ENCODE measurements at places on chromosomes 7 and 10. TPM values are rescaled to one million over a fixed set of nuclear protein-coding genes. Genes with fewer than 3 reads are reported as not detected.

Gene ARMC3
- 0.23 TPM for total RNA-seq

Gene TRPV5
- not detected for total RNA-seq

Gene C10orf95
- 0.20 TPM for total RNA-seq

Gene ATP6V0A4
- total RNA-seq: 0.25 TPM

Gene COL13A1
- total RNA-seq: 0.86 TPM

DNA sequence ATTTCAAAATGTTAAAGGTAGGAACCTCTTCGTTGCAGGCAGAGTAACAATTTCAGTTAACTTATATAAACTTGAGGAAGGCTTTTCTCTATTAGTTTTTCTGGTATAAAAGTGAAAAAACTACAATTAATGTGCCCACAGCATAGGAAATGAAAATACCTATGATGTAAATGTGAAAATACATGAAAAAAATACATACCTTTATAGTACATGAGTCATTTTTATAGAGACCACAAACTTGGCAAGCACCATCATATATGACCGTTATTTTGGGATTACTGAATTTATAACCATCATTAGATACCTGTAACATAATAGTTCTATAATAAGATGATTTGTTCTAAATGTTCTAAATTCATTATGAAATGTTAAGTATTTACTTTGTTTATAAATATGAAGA, 42.7 kb downstream of the VWDE start:
- DNase-seq: no peak

- DNase-seq: peak; percentile 75
Observed at GRCh38 chr7:14834456-14834855, 68.1 kb downstream of the DGKB start.

- DNase-seq: no peak
Observed at GRCh38 chr7:102469972-102470825, 5.4 kb downstream of the LRWD1 start.

GRCh38 chr7:92781117-92781720, 55.2 kb downstream of the CDK6 start:
- no peak for DNase-seq

- no peak for DNase-seq
Observed at GRCh38 chr7:3083350-3083749, 39.7 kb upstream of the CARD11 start.

DNA sequence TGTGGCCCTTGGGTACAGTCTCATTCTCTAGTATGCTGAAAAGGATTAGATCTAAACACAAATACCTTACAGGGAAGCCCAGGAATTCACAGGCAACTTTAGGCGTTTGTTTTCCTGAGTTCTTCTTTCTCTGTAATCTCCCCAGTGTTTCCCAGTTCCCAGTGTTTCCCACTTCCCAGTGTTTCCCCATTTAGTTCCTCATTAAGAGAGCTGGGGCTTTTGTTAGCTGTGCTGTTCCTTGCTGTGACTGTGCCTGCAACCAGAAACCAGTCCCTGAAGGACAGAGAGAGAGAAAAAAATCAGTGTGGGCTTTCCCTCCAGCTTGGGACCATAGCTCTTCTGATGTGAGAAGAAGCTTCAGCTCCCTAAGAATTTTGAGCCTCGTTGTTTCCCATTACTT, 802.9 kb upstream of the COBL start:
- DNase-seq: no peak

DNA sequence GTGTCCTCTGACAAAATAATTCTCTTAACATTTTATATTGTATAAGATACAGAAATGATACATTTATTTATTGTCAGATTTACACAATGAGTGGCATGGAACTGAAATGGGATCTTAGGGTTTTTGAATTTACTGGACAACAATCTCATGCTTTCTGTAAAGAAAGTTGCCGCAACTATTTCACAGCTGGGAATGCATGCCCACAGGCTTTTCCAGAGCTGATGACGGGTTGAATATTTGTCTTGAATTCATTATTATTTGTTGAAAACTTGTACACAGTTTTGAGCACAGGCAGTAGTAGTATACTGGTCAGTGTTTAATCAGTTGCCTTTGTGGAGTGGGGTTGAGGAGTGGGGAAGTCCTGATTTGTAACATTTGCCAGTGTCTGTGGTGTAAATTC, 20.5 kb upstream of the MRC1 start:
- no peak for DNase-seq

GRCh38 chr10:98644466-98644865, 197.7 kb upstream of the HPS1 start:
- DNase-seq: no peak

DNA sequence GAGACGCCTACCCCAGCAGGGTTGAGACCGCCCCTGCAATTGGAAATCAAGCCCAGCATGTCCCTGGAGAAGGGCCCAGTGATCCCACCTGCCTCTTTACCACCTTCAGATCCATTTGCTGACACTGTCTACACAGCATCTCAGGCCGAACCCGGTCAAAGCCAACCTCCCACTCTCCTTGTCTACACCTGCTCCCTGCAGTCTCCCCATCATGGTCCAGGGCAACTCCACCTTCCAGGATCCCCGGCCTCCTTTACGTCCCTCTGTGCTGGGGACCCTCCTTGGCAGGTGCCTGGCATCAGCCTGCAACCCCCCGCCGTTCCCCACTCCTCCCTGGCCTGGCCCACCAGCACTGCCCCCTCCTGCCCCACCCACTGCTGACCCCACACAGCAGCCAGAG, 227.2 kb downstream of the PAXIP1 start:
- DNase-seq: no peak

DNA sequence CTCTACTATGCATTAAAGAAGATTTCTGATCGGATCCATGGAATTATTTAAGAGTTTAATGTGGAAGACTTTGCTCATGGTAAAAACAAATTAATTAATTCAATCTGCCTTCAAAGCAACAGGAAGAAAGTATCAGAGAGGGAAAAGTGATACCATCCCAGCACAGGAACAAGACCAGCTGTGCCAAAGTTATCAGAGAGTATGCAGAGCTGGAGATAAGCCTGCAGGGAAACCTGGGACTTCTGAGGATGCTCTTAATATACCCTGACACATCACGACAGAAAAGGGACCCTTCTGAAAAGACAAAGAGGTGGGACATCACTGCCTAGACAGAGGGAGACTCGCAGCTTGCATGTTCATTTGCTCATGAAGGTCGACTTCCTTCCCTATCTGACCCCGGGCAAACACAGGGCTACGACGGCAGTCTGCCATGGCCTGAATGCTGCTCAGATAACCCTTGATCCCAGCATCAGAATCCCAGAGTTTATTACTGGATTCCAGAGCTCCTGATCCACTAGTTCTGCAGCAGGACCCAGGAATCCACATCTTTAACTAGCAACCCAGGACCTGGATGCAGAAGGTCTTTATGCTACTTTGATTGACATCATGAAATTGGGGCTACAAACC, 29.5 kb downstream of the FAM171A1 start:
- DNase-seq: no peak
